ENCODE measurements at places on chromosomes 1 and 21.

GRCh38 chr1:68953311-68953710 lies 456.4 kb upstream of the DEPDC1 start:
- DNase-seq, result no peak

- DNase-seq, result no peak
Observed at GRCh38 chr1:166538646-166539045, 300.6 kb upstream of the POGK start.

GRCh38 chr1:12345350-12346217 lies 115.8 kb downstream of the VPS13D start:
- no peak for DNase-seq

DNA sequence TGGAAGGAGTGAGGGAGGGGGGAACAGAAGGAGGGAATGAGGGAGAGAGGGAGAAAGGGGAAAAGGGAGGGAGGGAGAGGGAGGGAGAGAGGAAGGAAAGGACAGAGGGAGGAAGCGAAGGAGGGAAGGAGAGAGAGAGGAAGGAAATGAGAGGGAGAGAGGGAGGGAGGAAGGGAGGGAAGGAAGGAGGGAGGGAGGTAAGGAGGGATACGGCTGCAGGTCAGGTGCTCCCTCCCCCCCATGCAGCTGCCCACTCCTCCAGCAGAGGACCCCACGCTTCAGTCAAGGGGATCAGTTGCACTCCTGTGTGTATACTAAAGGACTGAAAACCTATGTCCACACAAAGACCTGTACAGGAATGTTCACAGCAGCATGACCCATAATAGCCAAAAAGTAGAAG lies 54.8 kb downstream of the CLSTN1 start:
- DNase-seq, result no peak

GRCh38 chr1:26971590-26971989 lies 11.3 kb upstream of the KDF1 start:
- no peak for DNase-seq

DNA sequence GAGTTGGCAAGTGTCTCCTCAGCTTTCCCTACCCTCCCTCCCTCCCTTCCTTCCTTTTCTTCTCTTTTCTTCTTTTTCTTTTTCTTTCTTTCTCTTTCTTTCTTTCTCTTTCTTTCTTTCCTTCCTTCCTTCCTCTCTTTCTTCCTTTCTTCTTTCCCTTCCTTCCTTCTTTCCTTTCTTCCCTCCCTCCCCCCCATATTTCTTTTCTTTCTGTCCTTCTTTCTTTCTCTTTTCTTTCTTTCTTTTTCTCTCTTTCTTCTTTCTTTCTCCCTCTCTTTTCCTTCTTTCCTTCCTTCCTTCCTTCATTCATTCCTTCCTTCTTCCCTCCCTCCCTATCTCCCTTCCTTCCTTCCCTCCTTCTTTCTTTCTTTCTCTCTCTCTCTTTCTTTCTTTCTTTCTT lies 18.6 kb upstream of the TTC22 start:
- DNase-seq, result no peak

- peak; percentile 92 for DNase-seq
Observed at GRCh38 chr1:89125913-89126580, at the start of gene GBP2. TSS of gene GBP2 (minus strand) at chr1:89126114. CDS start at chr1:89121966, 4,148 bp downstream.

DNA sequence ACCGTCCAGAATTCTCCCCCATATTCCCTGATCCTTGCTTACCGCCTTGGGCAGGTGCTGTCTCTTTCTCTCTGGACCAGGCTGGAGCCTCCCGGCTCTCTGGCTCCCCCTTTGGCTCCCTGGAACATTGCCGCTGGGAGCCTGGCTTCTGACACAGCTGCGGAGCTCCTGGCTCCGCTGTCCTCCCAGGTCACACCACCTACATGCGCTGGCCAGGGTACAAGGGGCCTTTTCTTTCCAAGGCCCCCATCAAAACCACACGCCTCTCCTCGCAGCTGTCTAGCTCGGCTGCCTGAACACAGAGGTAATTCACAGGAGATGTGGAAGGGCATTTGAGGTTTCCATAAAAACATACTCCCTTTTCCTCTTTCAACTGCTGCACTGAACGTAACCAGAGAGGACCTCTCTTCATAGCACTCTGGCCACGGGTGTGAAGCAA lies 7.5 kb upstream of the ZNF648 start:
- DNase-seq, result peak; percentile 65

GRCh38 chr1:162256287-162256686 lies 120.4 kb downstream of the SPATA46 start:
- no peak for DNase-seq

DNA sequence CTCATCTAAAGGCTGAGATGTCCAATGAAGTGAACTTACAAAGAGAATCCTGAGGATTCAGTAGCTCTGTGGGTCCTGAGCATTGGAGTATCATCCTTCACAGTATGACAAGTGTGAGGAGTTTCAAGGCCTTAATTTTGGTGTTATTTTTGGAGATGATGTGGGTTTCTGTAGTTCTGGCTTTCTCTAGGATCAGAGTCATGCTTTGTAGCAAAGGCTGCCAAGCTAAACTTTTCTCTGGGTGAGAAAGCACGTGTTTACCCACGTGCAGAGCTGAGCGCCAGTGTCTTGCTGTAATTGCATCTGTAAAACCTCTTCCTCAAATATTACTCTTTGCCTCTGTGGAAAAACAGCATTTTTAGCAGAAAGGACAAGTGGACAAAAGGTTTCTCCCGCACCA lies 387.8 kb upstream of the LYPLAL1 start:
- peak; percentile 29 for DNase-seq

DNA sequence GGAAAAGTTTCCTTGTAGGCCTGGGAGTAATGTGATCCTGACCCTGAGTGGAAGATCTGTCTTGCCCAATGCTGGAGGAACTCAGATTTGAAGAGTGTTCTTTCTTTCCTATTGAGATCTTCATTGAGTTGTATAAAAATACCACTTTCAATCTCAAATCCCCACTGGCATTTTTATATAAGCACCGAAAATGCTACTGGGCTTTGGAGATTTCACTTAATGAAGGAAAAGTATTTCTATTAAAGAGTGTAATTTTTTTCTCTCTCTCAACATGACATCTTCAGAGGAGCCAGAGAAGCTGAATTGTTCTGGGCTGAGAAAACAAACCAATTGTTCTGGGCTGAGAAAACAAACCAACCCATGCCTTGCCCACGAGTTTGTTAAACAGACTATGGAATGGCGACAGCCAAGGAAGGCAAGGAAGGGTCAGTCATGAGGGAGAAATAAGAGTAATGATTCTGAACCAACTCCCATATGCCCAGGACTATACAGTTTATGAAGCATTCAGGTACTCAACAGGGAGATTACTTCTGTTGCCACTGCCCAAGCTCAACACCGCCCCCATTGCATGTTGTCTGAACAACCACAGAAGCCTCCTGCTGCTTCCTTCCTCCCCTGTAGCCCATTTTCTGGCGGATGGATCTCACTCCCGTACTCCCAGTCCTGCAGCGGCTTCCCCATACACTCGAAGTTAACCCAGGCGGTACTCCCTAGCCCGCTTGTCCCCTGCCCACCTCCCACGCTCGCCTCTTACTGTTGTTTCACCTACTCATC lies 103.2 kb downstream of the BEND5 start:
- DNase-seq, result no peak

- DNase-seq, result no peak
Observed at GRCh38 chr21:33493756-33494155, 2.2 kb upstream of the DNAJC28 start.

DNA sequence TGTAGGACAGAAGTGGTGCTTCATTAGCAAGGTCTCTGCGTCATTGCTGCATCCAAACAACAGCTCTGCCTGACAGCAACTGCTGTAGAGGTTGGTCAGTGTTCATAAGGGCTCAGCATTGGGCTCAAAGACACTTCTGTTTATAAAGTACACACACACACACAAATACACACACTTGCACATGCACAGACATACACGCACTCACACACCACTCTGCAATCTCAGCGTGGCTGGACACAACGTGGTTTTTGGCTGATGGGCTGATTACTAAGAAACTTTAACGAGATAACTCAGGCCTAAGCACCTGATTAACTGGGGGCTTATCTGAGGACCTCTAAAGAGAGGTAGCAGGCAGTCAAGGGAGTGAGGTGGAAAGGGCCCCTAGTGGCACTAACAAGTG lies 20.4 kb downstream of the CAMK1G start:
- DNase-seq, result no peak

GRCh38 chr1:19061798-19062197 lies 105.3 kb upstream of the IFFO2 start:
- DNase-seq, result no peak

DNA sequence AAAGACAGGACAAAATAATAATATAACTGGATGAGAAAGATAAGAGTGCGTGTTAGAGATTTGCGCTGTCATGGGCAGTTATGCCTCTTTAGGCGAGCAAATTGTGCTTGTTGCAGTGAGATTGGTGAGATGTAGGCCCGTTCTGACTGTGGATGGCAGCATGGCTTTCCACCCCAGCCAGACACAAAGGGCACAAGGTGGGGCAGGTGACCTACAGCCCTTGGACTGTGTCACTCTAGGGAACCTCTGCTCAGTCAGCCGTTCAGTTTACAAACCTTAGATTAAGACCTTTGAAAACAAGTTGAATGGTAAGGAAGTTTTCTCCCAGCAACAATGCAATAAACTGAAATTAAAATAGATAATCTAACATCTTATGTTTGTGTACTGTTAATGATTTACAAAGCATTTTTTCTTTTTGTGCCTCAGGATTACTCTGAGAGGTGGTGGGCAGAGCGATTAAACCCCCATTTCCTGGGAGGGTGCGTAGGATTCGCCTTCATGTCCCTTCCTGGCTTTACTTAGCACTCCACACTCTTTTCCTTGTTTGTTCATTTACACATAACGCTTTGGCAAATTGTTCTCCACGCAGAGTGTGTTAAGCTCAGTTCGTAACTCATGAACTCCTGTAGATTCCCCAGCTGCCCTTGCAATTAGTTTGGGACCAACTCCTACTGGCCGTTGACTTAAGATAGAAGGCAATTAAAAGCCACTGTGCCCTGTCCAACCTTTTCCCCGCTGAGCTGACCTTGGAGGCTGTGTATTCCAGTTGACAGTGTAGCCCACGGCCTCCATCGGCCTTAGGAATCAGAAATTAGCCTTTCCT lies 58.1 kb upstream of the IGSF5 start:
- DNase-seq, result no peak

GRCh38 chr1:86750076-86750475 lies 45.7 kb downstream of the SH3GLB1 start:
- no peak for DNase-seq

- no peak for DNase-seq
Observed at GRCh38 chr1:8879464-8879921, 1.0 kb upstream of the ENO1 start.

- no peak for DNase-seq
Observed at GRCh38 chr1:25026730-25027450, 96.8 kb upstream of the RUNX3 start.

DNA sequence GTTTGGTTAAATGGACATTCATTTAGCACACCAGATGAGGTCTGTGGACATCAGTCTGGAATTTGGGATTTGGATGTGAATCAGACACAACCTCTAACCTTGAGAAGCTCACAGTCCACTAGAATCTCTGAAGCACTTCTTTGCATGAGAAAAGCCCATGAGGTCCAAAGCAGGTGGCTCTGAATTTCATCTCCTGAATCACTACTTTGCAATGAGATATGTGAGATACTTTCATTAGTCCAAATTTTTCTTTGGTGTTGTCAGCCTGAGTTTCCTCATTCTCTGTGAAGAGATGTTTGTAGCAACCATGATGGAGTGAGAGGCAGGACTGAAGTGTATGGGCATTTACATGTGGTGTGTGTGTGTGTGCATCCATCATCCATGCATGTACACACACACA lies 16.5 kb upstream of the LCE2D start:
- DNase-seq, result no peak

- no peak for DNase-seq
Observed at GRCh38 chr1:94684690-94685250, 135.4 kb upstream of the SLC44A3 start.

DNA sequence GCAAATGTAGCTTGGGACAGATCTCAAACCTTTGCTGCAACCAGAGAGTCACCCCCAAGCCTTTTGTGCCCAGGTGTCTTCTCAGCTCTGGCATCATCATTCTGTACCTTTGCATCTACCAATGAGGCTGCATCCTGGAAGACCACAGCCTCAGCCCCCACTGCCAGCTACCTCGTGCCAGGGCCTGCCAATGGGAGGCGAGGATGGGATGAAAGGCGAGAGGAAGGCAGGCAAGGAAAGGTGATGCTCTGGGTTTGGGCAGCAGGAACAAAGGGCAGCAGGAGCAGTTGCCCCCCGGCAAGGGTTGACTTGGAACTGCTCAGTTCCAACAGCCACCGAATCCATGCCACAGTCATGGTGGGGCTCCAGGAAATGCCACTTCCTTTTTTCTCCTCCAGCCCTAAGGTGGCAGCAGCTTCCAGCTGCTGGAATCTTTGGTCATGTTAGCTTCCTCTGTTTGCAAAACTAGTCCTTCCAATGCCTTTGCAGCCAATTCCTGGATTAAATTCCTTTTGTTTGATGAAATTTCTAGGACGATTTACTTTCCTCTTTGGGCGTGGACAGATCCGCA lies 651.6 kb downstream of the NPHP4 start:
- DNase-seq, result no peak

GRCh38 chr1:155978973-155979429 lies 654 bp upstream of the ARHGEF2 start:
- DNase-seq, result peak; percentile 61

- peak; percentile 32 for DNase-seq
Observed at GRCh38 chr1:77817368-77818209, 38.1 kb downstream of the MIGA1 start.

DNA sequence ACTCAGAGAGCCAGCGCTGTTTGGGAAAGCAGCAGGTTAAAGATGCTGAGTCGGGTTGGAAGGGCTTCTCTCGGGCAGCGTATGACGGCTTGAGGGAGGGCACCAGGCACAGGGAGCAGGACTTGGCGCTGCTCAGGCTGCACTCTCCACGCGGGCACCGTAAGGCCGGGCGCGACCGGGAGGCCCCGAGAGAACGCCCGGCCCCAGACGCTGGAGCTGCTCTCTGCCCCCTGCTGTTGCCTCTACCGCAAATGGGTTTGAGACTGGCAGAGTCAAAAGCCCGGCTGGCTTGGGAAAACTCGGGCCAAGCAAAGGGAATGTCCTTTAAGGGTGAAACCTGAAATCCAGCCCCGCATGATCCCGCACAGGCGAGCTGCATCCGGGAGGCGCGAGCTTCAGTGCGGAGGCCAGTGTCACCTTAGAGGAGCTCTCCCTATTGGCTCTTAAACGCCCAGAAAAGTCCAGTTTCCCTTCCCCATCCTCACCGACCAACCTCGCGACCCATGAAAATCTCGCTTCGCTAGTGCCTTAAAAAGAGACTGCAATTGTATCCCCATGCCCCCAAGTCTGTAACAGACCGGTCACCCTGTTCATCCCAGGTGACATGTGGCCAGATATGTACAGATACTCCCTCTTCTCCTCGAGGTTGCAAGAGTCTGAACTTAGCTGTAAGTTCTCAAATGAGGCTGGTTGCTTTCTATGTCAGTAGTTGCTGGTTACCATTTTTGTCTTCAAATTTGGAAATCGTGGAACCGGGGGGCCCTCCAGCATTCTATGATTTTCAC lies 1.1 kb downstream of the PRRX1 start:
- DNase-seq, result peak; percentile 58
